T follicular helper cell (primary cell): ENCODE measurements at places on chromosomes 7 and 10.

DNA sequence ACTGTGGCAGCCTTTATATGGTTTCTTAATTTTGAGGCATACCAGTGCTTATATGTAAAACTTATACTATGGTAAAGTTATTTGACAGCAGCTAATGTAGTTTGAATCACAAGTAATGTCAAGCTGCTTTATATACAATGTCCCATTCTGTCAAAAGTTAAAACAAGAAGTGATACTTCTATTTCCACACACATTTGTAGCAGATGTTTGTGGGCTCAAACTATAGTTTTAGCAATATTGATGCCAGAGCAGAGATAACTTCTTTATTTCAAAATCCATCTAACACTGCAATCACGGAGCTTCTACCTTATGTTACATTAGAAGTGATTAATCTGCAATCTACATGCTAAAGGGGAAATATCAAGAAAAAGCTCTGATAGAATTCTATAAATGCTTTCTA, 149.6 kb downstream of the ADK start:
- no peak for DNase-seq

DNA sequence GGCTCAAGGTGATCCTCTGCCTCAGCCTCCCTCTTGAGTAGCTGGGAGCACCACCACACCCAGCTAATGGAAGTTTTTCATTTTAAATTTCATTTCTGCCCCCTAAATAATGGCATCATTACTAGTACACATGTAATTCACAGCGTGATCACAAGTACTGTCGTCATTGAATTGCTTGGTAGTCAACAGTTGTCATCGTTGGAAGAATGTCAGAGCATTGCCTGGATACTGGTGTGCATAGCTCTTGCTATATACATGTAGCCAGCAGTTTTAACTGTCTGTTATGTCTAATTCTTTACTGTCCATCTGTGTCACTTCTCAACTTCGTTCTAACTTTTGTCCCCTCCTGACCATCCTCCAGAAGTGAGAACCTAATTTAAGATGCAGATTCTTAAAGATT, 62.1 kb downstream of the CRPPA start:
- no peak for DNase-seq

DNA sequence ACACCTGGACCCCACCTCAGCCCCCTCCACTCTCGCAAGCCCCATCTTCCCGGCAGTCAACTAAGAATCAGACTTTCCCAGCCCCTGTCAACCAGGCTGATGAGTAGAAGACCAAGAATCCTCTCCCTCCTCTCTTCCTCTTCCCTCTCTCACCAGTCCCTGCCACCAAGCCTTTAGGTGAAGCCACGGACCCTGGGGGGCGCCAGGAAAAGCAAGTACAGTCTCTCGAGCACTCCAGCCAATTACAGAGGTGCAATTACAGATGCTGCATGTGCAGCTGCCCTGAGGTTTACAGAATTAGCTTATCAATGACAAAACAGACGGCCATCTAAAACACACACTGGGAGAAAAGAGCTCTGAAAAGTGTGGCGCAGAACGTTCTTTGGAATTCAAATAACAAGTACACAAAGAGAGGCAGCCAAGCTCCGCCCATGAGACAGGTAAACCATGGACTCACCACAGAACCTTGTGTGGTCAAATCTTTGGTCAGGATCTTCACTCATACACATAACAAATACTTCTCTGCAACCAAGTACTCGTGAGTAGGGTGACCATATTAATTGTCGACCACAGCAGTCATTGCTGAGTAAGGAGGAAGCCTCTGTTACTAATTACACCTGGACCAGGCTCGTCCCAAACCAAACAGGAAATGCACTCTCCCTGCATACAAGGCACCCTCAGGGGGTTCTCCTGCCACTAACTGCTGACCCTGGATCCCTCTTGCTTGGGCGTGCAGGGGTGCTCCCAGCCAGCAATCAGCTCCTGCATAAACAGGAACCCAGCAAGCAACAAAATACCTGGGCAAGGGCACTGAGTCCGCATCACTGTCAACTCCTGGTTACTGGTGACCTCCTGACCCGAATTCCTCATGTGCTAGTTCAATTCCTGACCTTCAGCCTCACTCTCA, 189.2 kb downstream of the FAM107B start:
- DNase-seq, result no peak

- no peak for DNase-seq
Measured at GRCh38 chr10:76946270-76946669, 691.3 kb downstream of the KCNMA1 start.

- DNase-seq, result no peak
Measured at GRCh38 chr7:5693529-5693928, 87.9 kb downstream of the RNF216 start.

- DNase-seq, result no peak
Measured at GRCh38 chr7:134016942-134017303, 110.2 kb upstream of the LRGUK start.

DNA sequence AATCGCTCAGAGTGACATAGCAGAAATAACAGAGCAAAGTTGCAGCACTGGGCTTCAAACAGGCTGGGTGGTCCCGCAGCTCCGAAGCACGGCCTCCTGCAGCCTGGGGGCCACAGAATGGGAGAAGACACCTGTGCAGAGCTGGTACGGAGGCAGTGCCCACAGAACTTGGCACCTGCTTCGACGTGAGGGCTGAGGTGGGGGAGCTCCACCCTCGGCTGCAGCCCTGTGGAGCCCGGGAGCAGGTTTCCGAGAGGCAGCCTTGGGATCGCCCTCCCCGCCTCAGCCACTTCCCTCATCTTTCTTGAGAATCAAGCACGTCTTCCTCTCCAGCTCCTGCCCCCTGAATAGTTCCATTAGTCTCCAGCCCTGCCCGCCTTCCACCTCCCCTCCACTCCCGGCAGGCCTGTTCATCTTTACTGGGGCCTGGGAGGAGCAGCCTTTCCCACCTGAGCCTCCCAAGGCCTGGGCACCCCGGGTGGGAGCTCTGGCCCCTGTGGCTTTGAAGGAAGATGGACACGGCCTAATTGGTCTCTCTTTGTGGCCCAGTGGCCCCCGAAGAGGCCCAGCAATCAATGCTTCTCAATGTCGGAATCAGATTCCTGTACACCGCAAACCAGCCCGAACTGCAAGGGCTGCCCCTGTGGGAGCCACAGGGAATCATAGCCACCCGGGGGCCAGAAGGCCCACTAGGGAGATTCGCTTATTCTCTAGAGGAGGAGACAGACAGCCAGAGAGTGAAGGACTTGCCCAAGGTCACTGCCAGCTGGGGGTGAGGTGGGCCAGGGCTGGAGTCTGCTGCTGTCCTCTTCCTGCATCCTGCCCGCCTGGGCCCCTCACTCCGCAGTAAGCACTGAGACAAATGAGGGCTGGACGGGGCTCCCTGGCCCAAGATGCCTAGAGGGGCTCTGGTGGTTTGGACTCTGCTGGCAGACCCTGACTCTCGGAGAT, 17.0 kb upstream of the PCBD1 start:
- no peak for DNase-seq

GRCh38 chr10:97427571-97428179, 1.7 kb downstream of the PGAM1 start:
- DNase-seq, result no peak

DNA sequence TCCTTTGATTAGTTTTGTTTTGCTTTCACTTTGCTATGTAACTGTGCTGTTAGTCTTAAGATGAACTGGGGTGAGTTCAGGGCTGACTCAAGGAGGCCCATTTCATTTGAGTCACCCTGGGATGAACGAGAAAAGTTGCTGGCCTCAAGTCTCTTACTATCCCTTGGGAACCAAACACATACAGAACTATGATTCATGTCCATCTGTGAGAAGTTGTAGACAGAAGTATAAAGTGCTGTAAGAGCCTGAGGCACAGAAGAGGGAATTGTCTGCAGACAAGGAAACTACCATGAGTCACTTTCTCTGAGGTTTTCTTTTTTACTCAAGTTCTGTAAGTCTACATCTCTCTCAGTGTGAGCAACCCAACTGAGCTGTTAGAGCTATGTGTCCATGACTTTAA, 179.8 kb upstream of the CSTF2T start:
- DNase-seq, result no peak

DNA sequence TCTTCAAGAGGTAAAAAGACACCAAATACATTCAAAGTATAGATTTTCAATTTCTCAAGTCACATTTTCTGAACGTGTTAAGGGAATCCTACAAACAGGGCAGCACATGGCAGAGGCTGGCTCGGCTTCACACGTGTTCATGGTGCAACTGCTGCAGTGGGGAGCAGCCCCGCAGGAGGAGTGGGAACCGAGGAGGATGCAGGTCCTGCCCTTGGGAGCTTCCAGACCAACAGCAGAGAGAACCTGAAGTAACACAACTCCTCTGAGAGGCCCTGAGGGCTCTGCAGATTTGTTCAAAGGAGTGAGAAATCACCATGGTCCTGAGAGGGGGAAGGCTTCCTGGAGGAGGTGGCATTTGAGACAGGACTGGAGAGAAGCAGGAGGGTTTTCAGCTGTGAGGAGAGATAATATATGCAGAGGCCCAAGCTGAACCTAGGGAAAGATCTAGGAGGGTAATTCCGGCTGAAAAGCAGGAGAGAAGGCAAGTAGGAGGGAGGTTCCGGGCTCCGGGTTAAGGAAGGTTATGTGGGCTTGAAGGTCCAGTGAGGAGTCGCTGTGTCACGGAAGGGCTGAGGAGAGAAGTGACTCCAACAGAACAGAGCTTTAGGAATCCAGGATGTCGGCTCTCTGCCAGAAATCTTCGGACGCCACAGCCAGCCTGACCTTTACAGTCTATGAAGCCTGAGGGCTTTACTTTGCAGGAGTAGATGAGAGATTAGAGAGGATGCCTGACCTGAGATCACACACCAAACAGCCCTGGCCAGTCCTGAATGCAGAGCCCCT, 77.5 kb downstream of the GPR26 start:
- no peak for DNase-seq
